ENCODE measurements at places on chromosomes 16 and 17.

DNA sequence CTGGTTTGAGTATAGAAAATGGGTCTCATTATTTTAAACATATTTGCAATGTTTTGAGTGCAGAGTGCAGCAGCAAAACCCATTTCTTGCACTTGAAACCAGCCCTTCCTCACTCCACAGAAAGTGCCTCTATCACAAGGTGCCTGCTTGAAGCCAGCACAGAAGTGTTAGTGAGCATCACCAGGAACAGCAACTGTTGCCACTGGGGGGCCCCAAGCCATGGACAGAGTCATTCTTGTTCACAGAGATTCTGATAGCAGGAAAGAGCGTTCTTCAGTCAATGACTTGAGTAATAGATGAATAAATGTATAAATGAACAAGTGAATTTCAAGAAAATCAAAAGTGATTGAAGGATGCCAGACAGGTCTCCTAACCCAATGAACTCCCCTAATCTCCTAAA lies 45.6 kb downstream of the CHD9NB start:
- DNase-seq = no peak

GRCh38 chr16:49324703-49325102 lies 43.1 kb upstream of the CBLN1 start:
- DNase-seq = no peak

DNA sequence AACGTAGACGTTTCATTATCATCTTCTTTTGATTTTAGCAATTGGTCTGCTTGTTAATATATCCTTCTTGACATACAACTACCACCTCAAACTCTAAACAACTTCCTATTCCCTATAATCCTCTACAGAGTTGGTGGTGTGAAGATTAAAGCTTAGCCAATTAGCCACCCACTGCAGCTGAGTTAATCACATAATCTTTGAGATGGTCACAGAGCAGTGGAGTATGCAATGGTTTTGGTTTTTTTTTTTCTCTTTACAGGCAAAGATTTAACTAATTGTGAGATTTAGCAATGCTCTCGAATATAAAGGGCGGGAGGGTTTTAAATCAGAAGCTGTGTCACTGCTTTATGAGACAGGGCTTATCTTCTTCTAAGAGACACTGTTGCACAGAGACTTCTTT lies 37.0 kb downstream of the STX8 start:
- DNase-seq = no peak

DNA sequence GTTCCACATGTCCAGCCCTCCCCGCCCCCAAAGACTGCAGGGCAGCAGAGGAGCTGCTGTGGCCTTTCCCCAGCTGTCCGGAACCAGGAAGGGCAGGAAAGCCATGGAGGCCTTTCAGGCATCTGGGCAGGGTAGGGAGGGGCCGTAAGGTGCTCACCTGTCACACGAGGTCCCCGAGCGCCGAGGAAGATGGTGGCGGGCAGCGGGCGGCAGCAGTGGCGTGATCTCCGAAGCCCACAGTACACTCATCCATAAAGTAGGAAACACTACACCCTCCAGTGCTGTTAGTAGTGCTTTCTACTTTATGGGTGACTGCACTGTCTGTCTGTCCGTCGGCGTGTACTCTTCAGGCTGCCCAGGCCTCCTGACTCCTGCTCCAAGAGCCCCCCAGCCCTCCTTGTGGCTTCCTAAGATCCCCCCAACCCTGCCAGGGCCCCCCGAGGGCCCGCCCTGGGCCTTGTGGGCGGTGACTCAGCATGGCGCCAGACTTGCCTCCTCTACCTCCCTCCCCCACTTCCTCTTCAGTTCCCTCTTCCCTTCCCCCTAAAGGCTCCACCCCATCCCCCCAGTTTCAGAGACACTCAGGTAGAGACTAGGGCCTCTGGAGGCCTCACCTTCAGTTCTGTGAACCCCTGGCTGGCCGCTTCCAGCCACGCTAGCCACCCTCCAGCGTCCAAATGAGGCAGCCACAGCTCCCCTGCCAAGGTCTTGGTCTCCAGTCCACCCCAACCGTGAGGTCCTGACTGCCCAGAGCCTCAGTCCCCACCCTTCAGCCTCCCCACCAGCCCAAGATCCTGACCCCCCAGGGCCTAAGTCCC lies 2.6 kb upstream of the TSPOAP1 start:
- DNase-seq = peak; percentile 87

- DNase-seq = no peak
Observed at GRCh38 chr17:8960325-8961140, 5.0 kb downstream of the PIK3R5 start.

- DNase-seq = no peak
Observed at GRCh38 chr17:68122587-68122986, 87.1 kb downstream of the KPNA2 start.

DNA sequence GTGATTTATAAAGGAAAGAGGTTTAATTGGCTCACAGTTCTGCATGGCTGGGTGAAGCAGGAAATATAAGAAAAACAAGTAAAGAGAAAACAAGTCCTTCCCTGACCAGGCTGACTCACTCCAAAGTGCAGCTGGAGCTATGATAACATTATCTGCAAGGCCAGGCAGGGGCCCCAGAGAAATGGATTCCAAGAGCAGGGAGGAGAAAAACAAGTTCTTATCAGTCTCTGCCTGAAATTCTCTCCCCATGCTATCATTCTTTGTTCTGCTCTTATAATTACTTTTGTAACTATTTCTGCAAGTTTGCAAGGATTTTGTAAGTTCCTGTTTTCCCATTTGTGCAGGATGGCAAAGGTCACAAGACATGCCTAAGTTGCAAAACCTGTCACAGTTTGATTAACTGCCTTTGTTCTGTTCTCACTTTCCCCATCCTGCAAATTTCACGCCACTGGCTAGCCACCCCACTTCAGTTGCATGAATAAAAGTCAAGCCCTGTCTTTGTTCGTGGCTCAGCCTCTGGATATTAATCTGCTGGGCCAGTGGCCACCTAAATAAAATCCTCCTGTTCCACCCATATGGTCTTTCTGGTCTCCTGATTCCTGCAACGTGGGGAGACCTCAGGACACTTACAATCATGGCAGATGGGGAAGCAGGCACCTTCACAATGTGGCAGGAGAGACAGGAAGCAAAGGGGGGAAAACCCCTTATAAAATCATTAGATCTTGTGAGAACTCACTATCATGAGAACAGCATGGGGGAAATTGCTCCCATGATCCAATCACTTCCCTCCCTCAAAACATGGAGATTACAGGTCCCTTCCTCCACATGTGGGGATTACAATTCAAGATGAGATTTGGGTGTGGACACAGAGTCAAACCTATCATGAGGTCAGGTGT lies 13.1 kb downstream of the ABCA9 start:
- no peak for DNase-seq

GRCh38 chr16:67549240-67549639 lies 13.1 kb upstream of the CTCF start:
- DNase-seq = no peak

Data from activated CD8-positive, alpha-beta T cell treated with anti-CD3 and anti-CD28 coated beads for 36 hours (primary cell).